B cell (primary cell): ENCODE measurements at places on chromosomes 2 and 18. TPM values are rescaled to one million over a fixed set of nuclear protein-coding genes. Genes with fewer than 3 reads are reported as not detected.

COX5B gene
- 104 and 111 TPM in 2 replicates for total RNA-seq

C1QL2 gene
- not detected in 2 replicates for total RNA-seq

CRIM1 gene
- 5.0 and 6.4 TPM in 2 replicates for total RNA-seq

COL4A3 gene
- total RNA-seq, result 43.9 and 45.9 TPM in 2 replicates

FOXI3 gene
- not detected in 2 replicates for total RNA-seq

CNGA3 gene
- total RNA-seq, result not detected in 2 replicates

CCDC141 gene
- 42.1 and 47.5 TPM in 2 replicates for total RNA-seq

CTIF gene
- 14.5 and 16.2 TPM in 2 replicates for total RNA-seq

B3GNT7 gene
- total RNA-seq, result 14.1 and 14.3 TPM in 2 replicates

FAM110C gene
- total RNA-seq, result not detected in 2 replicates

DNAJC5G gene
- total RNA-seq, result 0.39 TPM in 1 of 2 replicates, not detected in the other

ZFP36L2 gene
- 455 and 482 TPM in 2 replicates for total RNA-seq
